ENCODE measurements at places on chromosomes 2 and 18. TPM values are rescaled to one million over a fixed set of nuclear protein-coding genes. Genes with fewer than 3 reads are reported as not detected.

NXPH2 gene
- total RNA-seq = not detected

TUBA3E gene
- not detected for total RNA-seq

TUBB8B gene
- total RNA-seq = not detected

AP1S3 gene
- total RNA-seq = 2.1 TPM

CERKL gene
- not detected for total RNA-seq

CACNB4 gene
- 1.1 TPM for total RNA-seq

UGT1A10 gene
- not detected for total RNA-seq

SOCS6 gene
- total RNA-seq = 2.9 TPM

MYL1 gene
- not detected for total RNA-seq

STAT4 gene
- 134 TPM for total RNA-seq

UBXN2A gene
- total RNA-seq = 14.6 TPM

CNGA3 gene
- total RNA-seq = not detected

KCNJ3 gene
- not detected for total RNA-seq

PLA2R1 gene
- total RNA-seq = not detected

MERTK gene
- 0.69 TPM for total RNA-seq

POTEI gene
- not detected for total RNA-seq

NTSR2 gene
- not detected for total RNA-seq

DTNB gene
- 41.5 TPM for total RNA-seq

SERPINB13 gene
- total RNA-seq = not detected

DNAH6 gene
- total RNA-seq = 1.2 TPM

SNTG2 gene
- total RNA-seq = 4.2 TPM

NEU2 gene
- not detected for total RNA-seq

MEP1B gene
- total RNA-seq = not detected

SCTR gene
- not detected for total RNA-seq

AQP12B gene
- total RNA-seq = not detected

SAG gene
- not detected for total RNA-seq

AFF3 gene
- 11.9 TPM for total RNA-seq

C18orf63 gene
- total RNA-seq = not detected

KYNU gene
- total RNA-seq = 1.2 TPM

FAM237A gene
- total RNA-seq = not detected

GATA6 gene
- 0.13 TPM for total RNA-seq

KRTCAP3 gene
- 23.7 TPM for total RNA-seq

SCYGR1 gene
- not detected for total RNA-seq

CYB5A gene
- total RNA-seq = 43.1 TPM

SLC5A7 gene
- total RNA-seq = not detected

INHA gene
- total RNA-seq = not detected

IKZF2 gene
- total RNA-seq = 18.9 TPM

YWHAQ gene
- 113 TPM for total RNA-seq

HADHA gene
- 99.7 TPM for total RNA-seq

SPEG gene
- 20.3 TPM for total RNA-seq

COLEC12 gene
- total RNA-seq = 0.13 TPM

PSMA8 gene
- total RNA-seq = 1.7 TPM

SCN9A gene
- total RNA-seq = not detected

PAX3 gene
- total RNA-seq = not detected

SERPINB2 gene
- 1.5 TPM for total RNA-seq

Measured in naive thymus-derived CD8-positive, alpha-beta T cell (primary cell).